ENCODE measurements at places on chromosomes 4 and X.

- DNase-seq = no peak
These were observed 95.9 kb downstream of the EGF start for GRCh38 chr4:110008540-110008939.

DNA sequence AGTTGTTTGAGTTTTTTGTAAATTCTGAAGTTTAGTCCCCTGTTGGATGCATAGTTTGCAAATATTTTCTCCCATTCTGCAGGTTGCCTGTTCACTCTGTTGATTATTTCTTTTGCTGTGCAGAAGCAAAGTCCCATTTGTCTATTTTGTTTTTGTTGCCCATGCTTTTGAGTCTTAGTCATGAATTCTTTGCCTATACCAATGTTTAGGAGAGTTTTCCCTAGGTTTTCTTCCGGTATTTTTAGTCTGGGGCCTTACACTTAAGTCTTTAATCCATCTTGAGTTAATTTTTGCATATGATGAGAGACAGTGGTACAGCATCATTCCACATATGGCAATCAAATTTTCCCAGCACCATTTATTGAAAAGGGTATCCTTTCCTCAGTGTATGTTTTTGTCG lies 405.8 kb upstream of the RPS6KA3 start:
- DNase-seq = no peak

GRCh38 chr4:79875344-79875899 lies 197.6 kb downstream of the ANTXR2 start:
- DNase-seq = no peak

DNA sequence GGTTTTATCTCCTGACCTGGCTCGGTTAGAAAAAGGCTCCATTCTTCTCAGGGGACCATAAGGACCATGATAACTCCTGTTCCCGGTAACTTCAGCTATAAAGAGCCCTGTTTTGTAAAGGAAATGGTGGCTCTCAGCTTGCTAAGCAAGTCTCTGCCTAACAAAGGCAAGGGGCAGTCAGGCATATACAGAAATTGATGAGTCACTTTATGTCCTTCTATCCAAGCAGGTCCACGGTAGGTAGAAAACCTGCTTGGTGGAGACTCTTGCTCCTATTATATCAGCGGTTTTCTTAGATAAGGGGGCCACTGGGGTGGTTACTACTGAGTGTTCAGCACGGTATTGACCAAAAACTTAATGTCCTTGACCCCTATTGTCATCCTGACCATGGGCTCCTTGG lies 203.0 kb upstream of the KLF8 start:
- no peak for DNase-seq

DNA sequence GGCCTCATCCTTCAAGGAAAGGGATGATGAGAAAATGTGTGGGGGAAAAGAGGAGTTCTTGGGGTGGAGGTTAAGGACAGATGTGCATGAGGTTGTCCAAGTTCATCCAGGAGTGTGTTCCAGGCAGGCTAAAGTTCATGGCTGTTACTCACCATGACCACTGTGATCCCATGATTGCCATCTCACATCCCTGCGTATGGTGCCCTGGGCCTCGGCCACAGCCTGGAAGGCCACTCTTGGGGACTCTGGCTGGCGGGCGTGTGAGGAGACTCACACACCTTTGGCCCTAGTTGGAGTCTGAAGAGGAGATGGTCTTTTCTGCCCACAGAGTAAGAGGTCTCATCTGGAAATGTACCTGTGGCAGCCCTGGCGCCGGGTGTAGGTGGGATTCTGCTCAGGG lies 7.4 kb upstream of the LOC101059915 start:
- no peak for DNase-seq

DNA sequence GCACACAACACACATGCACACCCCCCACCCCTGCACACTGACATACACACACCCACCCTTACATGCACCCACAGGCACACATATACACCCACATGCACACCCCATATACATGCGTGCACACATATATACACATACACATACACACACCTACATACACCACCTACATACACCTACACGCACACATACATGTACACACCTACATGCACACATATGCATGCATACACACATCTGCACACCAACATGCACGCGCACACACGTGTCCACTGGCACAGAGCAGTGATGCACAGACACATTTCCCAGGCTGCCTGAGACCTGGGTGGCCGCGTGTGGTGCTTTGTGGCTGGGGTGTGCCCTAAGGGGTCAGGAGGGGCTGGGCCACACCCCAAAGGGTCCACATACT lies 31.7 kb downstream of the FGFRL1 start:
- no peak for DNase-seq

DNA sequence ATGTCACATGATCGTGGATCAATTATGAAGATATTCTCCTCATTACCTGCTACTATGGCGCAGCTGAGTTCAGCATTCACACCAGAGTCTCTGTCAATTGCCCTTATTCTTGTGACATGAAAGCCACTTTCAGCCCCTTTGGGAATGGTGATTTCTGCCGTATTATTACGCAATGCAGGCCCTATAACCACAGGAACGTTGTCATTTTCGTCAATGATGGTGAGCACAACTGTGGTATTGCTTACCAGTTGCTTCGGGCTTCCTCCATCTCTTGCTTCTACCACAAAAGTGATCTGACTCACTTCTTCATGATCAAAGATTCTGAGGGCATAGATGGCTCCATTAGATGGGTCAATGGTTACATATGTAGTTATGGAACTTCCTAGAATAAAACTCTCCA lies 2.1 kb downstream of the PCDH18 start:
- DNase-seq = no peak

DNA sequence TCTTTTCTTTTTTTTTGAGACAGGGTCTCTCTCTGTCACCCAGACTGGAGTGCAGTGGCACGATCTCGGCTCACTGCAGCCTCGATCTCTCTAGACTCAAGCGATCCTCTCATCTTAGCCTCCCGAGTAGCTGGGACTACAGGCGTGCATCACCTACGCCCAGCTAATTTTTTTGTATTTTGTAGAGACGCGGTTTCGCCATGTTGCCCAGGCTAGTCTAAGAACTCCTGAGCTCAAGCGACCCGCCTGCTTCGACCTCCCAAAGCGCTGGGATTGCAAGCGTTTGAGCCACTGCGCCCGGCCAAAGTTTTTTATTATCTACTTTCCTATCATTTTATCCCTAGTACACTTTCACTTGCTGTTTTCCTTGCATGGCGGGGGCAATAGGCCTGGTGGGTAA lies 1.4 kb downstream of the UBA6 start:
- DNase-seq = no peak

GRCh38 chr4:169665046-169665737 lies 44.8 kb downstream of the CLCN3 start:
- DNase-seq = no peak

- DNase-seq = no peak
These were observed 194.7 kb downstream of the CPEB2 start for GRCh38 chr4:15197005-15197404.

DNA sequence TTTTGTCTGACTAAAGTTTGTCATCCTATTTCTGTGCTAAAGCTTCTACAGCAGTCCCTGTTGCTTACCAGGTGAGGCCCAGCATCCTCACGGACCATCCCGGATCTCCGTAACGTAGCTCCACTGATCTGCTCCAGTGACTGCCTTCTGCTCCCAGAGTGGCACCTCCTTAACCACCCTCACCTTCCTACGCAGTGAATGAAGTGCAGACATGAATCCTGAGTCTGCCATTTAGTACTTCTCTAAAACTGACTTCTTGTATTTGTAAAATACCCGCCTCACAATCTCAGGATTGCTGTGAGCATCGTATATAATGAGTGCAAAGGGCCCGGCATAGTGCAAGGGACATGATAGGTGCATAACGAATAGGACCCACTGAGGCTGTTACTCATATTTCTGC lies 27.7 kb upstream of the ACSL1 start:
- DNase-seq = no peak

- DNase-seq = no peak
These were observed 14.7 kb upstream of the CYP2U1 start for GRCh38 chr4:107916623-107917022.
